Activated CD4-positive, CD25-positive, alpha-beta regulatory T cell treated with anti-CD3 and anti-CD28 coated beads, Interleukin-2, amount 50 U/mL, for 16 hours (primary cell): ENCODE measurements at places on chromosomes 3 and 15.

DNA sequence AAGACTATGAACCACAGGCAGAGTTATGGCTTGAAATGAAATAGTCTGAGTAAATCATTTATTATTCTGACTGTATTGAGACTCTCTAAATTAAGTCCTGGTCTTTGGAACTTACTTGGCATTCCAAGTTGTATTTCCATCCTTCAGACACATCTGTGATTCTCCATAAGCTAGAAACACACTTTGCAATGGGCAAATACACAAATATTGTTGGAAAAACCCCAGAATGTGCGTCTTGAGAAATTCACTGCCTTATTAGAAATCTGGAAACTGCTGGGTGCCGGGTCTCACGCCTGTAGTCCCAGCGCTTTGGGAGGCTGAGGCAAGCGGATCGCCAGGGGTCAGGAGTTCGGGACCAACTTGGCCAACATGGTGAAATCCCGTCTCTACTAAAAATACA, 87.8 kb downstream of the WWTR1 start:
- no peak for DNase-seq

DNA sequence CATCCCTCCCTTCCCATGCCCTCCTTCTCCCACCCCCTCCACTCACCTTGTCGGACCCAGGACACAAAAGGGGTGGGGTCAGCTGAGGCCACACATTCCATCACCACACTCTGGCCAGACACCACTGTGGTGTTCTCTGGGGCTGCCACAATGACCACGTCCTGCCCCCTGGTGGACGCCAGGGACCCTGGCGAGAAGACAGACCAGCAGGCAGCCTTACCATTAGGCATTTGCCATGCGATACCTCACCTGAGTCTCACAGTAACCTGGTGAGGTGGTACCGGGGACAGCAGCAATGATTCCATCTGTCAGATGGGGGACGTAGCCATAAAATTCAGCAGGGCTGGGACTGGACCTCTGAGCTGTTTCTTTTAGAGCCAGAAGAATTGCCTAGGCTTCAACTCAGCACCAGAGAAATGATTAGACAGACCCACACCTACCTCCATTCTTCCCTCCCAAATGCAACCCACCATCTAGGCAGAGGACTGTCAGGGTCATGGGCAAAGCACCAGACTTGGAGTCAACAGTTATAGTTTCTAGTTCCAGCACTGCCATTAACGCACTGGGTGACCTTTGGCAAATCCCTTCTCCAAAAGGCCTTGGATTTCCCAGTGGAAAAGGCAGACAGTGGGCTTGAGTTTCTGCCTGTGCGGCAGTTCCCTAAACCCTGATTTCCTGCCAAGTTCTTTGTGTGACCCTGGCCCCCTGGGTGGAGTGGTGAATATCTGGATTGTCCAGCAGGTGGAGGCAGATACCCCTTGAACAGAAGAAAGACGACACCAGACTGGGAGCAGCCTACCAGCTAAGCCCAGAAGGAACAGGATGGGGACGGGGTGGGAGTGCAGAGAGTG, 21.8 kb downstream of the IGDCC4 start:
- peak; percentile 22 for DNase-seq

- DNase-seq = no peak
These were observed 20.2 kb downstream of the SIN3A start for GRCh38 chr15:75431270-75431669.

DNA sequence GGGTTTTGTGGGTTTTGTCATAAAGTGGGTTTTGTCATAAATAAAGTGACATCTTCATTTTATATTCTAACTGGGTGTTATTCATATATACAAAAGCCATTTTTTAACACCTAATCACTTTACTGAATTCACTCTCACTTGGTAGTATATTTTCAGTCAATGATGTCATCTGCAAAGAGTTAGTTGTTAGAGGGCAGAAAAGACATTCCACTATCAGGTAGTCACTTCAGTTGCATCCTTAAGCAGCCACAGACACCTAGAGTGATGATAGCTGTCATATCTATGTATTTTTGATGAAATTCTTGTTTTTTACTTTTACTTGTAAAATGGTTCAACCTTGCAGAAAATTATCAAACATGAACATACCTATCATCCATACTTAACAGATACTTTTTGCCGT, 89.0 kb downstream of the DHX36 start:
- DNase-seq = no peak

- DNase-seq = no peak
These were observed 564 bp upstream of the GRM7 start for GRCh38 chr3:6860149-6860953.

- no peak for DNase-seq
These were observed 5.2 kb downstream of the MCTP2 start for GRCh38 chr15:94236608-94237007.

DNA sequence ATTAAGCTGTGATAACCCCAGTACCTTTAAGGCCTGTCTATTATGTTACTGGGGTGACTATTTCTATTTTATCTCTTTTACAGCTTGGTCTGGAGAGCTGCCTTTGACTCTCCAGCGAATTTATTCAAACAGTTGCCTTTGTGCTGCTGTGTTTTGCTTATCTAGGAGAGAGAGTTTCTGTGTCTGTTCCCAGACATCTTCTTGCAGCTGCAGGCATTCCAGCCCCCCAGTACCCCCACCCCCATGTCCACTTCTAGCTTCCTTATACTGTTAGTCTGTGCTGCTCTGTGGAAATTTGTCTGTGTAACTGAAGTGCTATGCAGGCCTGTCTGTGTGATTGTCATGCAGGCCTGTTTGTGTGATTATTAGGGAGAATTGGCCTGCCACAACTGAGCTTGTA, 713.7 kb upstream of the SEMA6D start:
- DNase-seq = no peak

DNA sequence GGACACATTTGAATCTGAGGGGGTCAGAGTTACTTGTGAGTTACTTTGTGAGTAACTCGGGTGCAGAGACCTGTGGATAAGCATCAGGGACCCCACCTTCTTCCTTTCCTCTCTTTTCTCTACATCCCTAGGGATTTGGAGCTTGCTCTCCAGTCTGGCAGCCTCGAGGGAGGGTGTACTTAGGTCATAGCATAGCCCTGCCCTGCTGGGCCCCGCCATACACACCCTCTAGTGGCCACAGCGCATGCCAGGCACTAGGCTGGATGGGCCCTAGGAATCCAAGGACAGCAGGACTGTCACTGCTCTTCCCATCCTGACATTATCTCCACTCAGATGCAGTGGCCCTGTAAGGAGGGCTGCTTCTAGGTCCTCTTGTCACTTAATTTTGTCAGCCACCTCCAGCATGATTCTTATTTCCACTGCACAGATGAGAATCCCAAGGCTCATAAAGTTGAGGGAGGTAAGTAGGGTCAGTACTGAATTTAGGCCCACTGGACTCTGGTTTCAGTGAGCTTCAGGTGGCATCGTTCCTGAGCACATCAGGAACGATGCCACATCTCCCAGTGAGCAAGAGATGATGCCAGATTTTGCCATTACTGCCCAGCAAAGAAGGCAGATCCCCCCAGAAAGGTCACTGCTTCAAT, 3.6 kb upstream of the SMAD6 start:
- DNase-seq = no peak

GRCh38 chr3:6717026-6717943, 143.6 kb upstream of the GRM7 start:
- no peak for DNase-seq

- peak; percentile 5 for DNase-seq
These were observed 44.0 kb downstream of the MFSD1 start for GRCh38 chr3:158845765-158846350.

GRCh38 chr3:178370387-178370786, 165.8 kb upstream of the KCNMB2 start:
- no peak for DNase-seq

DNA sequence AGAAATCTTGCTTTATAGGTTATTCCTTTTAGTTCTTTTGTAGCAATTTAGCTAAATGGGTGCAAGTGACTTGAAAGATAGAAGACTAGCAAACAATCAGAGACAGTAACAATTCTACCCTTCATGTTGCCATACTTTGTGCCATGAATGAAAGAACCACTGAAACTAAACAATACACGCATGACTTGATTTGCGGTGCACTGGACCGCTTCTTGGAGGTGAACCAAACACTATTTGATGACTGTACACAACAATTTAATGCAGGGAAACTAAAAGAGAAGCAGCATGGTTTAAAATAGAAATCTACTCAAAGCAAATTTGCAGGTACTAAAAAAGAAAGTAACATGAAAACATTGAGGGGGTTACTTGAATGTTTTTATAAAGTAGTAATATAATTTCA, 331.0 kb upstream of the RARB start:
- DNase-seq = no peak

- no peak for DNase-seq
These were observed 737.9 kb upstream of the BCHE start for GRCh38 chr3:166575161-166575560.

- DNase-seq = no peak
These were observed 203.9 kb downstream of the TLE3 start for GRCh38 chr15:69893863-69894262.

GRCh38 chr3:64266983-64267382, 41.7 kb upstream of the PRICKLE2 start:
- DNase-seq = no peak

GRCh38 chr3:141030296-141030695, 20.9 kb upstream of the SPSB4 start:
- DNase-seq = no peak

- DNase-seq = no peak
These were observed 289.9 kb upstream of the RASGRP1 start for GRCh38 chr15:38854506-38854905.
